ENCODE measurements at places on chromosomes 3 and 15.

DNA sequence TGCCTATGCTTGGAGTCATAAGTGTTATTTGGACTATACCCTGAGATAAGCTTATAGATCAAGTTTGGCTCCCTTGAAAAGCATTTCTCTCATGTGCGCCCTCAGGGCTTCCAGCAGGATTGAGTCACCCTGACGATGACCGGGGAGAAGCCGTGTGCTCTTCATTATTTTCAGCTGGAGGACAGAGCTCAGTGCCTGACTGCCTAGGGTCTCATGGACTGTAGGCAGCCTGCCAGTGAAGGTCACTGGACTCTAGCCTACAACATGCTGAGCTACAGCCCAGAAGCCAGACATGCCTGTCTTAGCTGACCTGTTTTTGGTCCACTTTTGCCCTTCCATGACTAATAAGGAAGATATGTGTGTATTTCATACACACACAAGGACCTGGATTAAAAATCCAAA, 31.6 kb upstream of the NUDT16 start:
- no peak for DNase-seq

DNA sequence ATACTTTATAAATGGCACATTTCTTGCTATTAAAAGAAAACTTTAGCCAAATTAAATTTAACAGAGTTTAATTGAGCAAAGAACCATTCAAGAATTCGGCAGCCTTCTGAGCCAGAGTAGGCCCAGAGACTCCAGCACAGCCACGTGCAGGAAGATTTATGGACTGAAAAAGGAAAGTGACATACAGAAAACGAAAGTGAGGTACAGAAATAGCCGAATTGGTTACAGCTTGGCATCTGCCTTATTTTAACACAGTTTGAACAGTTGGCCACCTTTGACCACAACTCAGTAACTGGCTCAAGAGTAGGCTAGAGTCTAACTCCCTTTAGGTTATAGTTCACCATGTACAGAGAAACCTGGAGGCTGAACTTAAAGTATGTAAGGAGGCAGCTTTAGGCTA, 17.6 kb downstream of the CFAP44 start:
- DNase-seq, result no peak

GRCh38 chr3:186171521-186171920, 62.6 kb upstream of the ETV5 start:
- DNase-seq, result no peak

GRCh38 chr15:38307251-38307650, 54.6 kb downstream of the SPRED1 start:
- no peak for DNase-seq

GRCh38 chr3:10955711-10956453, 36.7 kb upstream of the SLC6A1 start:
- DNase-seq, result no peak

GRCh38 chr15:67510597-67511190, 10.2 kb upstream of the C15orf61 start:
- DNase-seq, result no peak
